T-helper 17 cell (primary cell): ENCODE measurements at places on chromosomes 12 and 14. TPM values are rescaled to one million over a fixed set of nuclear protein-coding genes. Genes with fewer than 3 reads are reported as not detected.

GRCh38 chr14:33563901-33564197 lies 387.0 kb downstream of the EGLN3 start:
- DNase-seq, result no peak

DNA sequence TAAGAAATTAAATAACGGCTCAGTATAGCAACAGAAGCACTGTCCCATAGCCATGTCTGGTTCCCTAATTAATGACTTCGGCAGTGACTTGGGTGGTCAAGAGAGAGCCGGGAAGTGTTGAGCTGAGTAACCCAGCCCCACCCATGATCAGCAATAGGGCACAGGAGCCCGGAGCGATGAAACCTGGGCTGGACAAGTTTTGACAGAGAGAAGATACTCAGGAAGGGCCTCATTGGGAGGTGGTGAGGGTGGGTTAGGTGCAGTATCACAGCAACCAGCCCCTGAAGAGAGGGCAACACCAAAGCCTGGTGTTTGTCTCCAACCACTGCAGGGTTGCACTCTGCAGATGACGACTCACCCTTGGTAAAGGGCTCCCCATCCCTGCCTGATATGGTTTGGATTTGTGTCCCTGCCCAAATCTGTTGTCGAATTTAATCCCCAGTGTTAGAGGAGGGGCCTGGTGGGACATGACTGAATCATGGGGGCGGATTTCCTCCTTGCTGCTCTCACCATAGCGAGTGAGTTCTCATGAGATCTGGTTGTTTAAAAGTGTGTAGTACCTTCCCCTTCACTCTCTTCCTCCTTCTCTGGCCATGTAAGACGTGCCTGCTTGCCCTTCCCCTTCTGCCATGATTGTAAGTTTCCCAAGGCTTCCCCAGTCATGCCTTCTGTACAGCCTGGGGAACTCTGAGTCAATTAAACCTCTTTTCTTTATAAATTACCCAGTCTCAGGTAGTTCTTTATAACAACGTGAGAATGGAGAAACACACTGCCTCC lies 124.9 kb upstream of the MED13L start:
- no peak for DNase-seq

GRCh38 chr14:61380984-61381383 lies 59.6 kb downstream of the PRKCH start:
- no peak for DNase-seq

- DNase-seq, result no peak
Measured at GRCh38 chr12:132043216-132043615, 93.5 kb downstream of the EP400 start.

Gene BCL2L14
- 0.67 TPM for total RNA-seq

- no peak for DNase-seq
Measured at GRCh38 chr12:66947119-66947518, 268.2 kb upstream of the GRIP1 start.

DNA sequence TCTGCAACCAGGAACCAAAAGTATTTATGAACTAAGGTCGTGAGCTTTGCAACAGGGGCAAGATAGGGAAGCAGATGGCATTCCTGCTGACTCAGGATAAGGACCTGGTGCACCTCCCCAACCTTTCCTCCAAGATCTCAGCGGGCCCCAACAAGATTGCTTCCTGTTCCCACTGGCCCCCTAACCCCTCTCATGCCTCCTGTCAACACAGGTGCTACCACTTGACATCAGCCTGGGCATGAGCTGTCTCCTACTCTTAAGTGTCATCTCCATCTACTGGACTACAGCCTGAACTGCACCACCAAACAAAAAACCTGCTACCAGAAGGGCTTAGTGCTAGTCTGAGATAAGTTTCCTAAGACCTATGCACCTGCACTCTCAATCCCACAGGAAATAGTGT lies 32.7 kb downstream of the MED6 start:
- no peak for DNase-seq

DNA sequence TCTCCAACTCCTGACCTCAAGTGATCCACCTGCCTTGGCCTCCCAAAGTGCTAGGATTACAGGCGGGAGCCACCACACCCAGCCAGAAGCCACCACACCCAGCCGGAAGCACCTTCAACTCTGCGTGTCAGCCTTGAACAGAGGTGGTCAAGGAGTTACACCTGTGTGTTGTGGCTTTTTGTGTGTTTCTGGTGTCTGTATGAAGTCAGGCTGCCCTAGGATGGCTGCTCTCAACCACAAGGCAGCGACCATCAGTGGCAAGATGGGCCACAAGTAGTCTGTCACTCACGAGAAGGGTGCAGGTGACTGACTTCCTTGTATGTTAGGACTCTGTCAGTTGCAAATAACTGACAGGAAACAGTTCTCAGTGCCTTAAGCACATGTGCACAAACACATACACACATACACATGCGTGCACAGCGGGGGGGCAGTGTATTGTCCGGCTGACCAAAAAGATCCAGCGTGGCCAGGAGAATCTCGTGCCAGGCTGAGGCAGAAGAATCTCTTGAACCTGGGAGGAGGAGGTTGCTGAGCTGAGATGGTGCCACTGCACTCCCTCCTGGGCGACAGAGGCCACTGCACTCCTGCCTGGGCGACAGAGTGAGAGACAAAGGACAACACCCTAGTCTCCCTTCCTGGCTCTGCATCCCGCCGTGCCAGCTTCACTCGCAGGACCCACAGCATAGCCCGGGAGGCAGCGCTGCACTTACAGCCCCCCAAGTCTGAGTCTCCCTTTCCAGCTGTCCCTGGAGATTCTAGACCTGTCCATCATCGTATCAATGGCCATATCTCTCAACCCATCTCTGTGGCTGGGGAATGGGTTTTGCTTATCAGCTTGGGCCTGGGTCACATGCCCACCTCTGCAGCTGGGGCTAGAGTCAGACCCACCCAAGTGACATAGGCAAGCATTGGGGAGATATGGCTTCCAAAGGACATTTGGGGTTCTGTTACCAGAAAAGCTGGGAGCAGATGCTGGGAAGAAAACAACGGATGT lies 13.7 kb downstream of the P2RX4 start:
- DNase-seq, result no peak

Gene RFX4
- not detected for total RNA-seq

DNA sequence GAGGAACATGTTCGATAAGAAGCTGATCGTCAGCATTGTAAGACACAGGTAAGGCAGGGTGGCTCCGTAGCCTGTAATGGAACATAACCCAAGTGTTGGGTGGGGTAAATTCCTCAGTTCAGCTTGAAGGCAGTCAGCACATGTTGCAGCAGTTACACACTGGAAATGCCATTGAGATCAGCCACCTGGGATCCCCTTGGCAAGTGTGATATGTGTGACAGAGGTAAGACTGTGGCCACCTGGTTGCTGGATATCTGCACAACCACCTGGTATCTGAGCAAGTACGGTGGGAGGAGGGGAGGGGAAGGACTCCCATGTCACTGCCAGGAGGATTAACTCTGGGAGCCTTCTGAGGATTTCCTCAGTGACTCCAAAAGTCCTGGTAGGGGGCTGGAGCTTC lies 158.0 kb upstream of the CAND1 start:
- no peak for DNase-seq

DNA sequence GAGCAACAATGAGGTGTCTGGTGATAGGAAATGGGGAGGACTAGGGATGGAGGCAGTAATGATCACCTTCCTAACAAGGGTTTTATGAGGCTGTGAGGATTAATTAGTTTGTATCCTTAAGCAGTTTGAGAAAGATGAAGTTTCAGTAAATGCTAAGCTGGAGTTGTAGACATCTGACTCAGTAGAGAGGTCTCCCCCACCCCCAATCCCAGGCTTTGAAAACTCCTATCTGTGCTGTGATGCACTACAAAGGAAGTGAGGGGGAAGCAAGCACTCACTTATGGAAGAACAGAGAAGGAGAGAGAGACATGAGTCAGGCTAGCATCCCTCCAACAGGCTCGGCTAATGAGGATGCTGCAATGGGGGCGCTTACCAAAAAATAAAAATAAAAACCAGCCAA lies 5.5 kb upstream of the BCL11B start:
- DNase-seq, result no peak

Gene RTRAF
- total RNA-seq, result 123 TPM

Gene EML5
- 3.1 TPM for total RNA-seq

DNA sequence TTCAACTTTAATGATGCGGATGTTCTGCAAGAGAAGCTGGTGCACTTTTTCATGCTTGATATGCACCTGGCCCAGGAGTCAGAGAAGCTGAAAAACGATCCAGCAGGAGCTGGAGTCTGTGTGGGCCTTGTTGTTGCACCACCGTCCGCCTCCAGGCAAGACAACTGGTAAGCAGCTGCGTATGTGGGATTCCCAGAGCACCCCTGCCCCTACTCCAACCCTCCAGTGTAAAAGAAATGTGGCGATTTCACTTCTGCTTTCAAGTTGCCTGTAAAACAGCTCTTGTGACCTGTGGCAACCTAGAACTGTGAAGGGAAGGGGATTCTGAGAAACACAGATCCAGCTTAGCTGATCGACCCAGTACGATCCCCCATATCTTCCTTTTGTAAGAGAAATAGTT lies 154.1 kb upstream of the PELI2 start:
- no peak for DNase-seq

Gene TEX52
- total RNA-seq, result not detected

DNA sequence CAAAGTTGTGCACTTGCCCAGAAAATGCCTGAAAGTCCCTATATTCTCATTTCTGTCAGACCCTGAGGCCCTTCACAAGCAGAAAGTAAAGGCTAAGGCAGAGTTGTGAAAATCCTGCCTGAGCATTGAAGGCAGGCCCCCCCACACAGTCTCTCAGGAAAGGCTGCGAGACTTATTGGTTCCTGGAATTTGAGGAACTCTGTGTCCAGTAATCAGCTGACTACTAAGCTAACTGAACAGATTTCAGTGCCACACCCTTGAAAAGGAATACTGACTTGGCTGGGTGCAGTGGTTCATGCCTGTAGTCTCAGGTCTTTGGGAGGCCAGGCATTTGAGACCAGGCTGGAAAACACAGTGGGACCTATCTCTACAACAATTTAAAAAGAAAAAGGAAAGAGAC lies 21.1 kb upstream of the PPP2R5E start:
- DNase-seq, result no peak

DNA sequence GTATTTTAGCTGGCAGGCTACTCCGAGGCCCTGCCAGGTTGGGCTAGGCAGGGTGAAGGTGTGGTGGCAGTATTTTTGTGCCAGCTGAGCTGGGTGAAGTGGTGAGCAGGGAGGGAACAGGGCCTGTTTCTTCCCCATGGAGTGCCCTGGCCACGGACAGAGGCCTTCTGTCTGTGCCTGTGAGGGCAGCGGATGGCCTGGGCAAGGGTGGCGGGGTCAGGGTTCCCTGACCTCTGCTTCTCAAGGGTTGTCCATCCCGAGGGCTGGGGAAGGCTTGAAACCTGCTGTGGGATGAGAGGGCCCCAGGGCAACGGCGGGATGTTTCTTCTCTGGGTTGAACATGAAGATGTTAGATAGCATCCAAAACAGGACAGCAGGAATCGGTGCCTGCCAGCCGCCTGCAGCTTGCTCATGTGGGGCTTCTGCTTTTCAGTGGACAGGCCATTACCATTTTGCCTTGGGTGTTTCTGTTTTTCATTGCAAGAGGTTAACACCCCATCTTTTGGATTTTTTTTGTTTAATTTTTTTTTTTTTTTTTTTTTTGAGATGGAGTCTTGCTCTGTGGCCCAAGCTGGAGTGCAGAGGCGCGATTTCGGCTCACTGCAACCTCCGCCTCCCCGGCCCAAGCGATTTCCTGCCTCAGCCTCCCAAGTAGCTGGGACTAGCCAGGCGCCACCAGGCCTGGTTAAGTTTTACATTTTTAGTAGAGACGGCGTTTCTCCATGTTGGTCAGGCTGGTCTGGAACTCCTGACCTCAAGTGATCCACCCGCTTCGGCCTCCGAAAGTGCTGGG lies 3.3 kb downstream of the MTA1 start:
- no peak for DNase-seq

GRCh38 chr14:94102768-94103482 lies 7.6 kb upstream of the IFI27 start:
- no peak for DNase-seq

Gene MANSC1
- not detected for total RNA-seq

Gene CD4
- total RNA-seq, result 205 TPM

- no peak for DNase-seq
Measured at GRCh38 chr14:58701604-58702003, 63.8 kb downstream of the DACT1 start.

GRCh38 chr12:131928080-131928710 lies 881 bp upstream of the PUS1 start:
- no peak for DNase-seq
